Iris pigment epithelial cell (primary cell): ENCODE measurements at places on chromosomes 12 and 14.
A peak's percentile ranks its signal among the peaks of the same experiment; 100 is the strongest.

DNA sequence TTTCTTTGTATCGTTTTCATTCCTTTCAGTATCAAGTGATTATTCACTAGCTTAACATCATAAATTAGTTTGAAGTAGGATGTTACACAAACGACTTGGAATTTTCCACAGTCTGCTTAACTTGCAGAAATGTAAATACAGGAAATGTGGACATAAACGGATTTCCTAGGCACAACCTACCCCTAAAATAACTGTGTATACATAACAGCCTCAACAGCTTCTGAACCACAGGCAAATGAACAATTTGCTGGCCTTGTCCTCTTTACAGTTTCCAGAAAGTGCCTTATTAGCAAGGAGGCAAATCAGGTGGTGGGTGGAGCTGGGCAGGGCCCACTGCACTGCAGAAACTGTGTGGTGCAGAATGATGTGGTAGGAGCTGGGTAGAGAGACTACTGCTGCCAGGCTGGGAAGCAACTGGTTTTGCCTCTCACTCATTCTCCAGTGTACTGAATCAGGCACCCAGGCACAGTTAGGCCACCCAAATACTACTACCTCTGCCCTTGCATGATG lies 14.1 kb downstream of the DRAM1 start:
- DNase-seq, result peak; percentile 90

- no peak for DNase-seq
These were observed 32.9 kb upstream of the EEA1 start for GRCh38 chr12:92961949-92962348.

GRCh38 chr12:113929312-113929989 lies 36.7 kb downstream of the RBM19 start:
- no peak for DNase-seq

DNA sequence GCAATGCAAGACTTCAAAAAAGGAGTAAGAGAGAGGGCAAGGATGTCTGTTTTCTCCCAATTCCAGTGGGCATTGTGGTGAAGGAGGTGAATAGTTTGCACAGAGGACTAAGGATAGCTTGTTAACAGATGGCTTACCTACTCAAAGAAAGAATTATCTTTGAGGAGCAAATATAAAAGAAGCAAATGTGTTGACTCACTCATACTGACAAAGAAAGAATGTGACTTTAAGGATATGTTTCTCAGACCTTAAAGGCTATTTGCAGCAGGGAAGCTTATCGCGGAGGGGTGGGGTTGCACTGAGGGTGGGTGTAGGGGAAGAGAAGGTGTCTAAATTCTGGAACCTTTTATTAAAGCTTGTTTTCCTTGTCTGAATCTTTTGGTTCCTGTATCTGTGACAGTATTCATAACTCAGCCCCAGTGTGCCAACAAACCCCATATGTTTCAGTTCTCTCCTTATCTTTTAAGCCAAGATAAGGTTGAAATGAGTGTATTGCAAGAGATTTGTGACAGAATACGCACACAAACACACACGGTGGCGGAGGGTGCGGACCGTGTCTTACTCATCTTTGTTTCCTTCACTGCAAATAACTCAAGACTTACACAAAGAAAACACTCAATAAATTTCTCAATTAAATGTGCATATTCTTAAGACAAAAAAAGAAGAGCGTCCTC lies 146.4 kb upstream of the ARID2 start:
- peak; percentile 58 for DNase-seq

- no peak for DNase-seq
These were observed 30.4 kb upstream of the FBLN5 start for GRCh38 chr14:91977884-91978283.

DNA sequence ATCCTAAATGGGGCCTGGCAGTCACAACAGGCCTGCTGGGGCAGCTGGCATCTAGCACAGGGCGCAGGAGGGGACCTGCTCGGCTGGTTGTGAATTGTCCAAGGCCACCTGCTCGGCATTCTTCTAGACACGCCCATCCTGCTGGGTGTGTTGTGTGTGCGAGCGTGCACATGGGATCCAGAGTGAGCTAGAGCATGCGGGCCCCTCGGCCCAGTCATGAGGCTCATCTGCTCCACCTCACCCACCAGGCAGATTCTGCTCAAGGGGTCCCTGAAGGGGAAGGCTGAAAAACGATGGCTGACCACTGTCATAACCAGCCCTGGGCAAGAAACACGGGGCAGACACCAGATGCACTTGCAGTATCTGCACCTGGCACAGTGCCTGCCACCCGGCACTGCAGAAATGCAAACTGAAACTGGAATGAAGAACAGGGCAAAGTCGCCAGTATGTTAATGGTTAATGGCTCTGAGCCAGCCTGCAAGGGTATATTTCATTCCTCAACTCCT lies 31.8 kb downstream of the MAX start:
- DNase-seq, result peak; percentile 11

DNA sequence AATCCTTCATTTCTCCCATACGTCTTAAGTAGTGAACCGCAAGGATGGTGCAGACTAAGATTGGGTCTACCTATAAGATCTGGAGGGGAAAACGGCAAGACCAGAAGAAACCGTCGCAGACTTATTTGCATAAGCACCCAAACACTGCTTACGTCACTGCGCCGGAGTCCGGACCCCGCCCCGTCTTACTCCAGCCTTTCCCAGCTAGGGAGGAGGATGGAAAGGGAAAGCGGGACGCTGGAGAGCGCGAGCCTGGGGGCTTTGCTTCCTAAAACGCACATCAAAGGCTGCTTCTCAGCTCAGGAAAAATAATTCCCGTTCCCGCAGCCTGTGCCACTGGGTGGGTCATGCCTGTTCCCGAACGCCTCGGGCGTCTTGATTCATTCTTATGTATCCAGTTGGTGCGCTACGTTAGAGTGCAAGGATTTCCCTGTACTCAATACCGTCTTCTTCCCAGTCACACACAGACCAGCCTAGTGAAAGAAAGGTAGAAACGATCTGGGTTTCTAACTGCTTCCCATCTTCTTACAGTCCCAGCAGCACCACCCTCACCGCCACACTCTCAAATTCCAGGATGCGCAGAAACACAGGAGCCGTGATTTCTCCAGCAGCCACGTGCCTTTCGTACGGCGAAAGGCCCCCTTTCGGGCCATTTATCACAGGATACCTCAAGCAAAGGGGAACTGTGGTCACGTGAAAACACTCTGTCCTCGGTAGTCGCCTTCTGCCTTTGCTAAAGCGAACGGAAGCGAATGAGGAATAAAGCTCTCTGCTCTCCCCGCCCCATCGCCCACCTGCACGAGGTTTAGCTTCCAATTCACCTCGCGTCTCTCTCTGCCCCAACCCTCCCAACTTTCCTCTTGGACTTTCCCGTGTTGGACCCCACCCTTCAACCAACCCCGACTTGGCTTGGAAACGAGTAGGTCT lies 1.1 kb downstream of the SLC6A15 start:
- peak; percentile 93 for DNase-seq
